Skeletal muscle cell (primary cell): ENCODE measurements at places on chromosomes 6 and 20.
A peak's percentile ranks its signal among the peaks of the same experiment; 100 is the strongest.

DNA sequence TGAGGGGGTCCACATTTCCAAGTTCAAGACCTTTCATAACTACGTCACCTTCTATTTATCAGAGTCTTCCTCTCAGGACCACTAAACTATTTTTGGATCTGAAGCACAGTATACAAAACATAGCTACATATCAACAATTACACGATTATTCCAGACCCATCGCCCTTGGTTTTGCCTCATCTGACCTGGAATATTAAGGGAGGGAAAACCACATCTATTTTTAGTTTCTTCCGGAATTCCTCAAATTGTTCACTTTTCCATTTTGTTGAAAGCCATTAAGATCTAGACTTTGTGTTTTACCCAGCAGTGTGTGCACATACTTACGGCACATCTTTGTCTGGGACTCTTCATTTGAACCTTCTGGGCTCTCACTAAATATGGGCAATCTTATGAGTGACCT is 12.0 kb upstream of the ADGRF5 start:
- DNase-seq: no peak

DNA sequence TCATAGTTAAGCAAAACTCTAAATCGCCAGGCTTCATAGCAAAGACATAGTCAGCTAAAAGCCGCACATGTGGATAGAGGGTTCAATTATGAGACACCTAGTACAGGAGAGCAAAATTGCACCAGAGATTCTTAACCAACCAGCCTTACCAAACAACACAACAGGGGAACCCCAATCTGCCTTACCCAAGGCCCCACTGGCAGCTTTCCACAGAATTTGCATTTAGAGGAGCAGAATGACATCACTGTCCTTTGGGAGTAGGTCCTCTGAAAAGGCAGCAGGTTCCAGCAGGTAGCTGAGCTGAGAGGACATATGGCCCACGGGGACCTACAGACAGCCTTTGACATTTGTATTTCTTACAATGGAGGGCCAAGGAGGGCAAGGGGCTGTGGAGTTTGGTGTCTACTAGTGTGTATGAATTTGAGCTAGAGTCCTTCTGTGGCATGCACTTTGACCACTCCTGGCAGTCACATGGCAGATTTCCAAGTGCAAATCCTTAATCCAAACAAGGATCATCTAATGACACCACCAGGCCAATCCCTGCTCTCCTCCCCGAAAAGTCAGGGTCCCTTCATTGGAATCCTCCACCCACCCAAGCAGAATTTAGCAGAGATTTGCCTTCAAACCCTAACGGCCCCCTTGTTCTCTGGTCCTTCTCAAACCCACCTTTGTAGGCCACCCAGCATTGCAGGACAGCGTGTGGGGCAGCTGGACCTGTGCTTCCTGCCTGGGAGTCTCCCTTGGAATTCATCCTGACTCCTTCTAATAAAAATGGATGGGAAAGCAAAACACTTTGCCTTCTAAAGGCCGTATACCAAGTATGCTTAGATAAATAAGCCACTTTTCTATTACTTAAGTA is 171.2 kb upstream of the SUPT3H start:
- no peak for DNase-seq

GRCh38 chr20:50397058-50397457 is 113.1 kb upstream of the PTPN1 start:
- DNase-seq: no peak

- DNase-seq: no peak
Observed at GRCh38 chr6:53995935-53996334, 115.3 kb upstream of the MLIP start.

DNA sequence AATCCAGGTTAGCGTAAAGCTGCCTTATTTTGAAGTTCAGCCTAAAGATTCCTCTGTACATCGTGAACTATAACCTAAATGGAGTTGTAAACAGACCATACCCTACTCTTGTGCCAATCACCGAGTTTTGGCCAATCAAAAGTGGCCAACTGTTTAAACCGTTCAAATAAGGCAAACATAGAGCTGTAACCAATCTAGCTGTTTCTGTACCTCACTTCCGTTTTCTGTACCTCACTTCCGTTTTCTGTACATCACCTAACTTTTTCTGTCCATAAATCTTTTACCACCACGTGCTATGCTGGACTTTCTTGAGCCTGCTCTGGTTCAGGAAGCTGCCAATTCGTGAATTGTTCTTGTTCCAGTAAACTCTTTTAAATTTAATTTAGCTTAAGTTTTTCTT is 39.7 kb downstream of the LBP start:
- DNase-seq: no peak

GRCh38 chr6:95545686-95546085 is 31.6 kb upstream of the MANEA start:
- DNase-seq: no peak

- no peak for DNase-seq
Observed at GRCh38 chr6:147689398-147689797, 180.9 kb downstream of the SAMD5 start.

- no peak for DNase-seq
Observed at GRCh38 chr6:80148220-80148619, 41.7 kb downstream of the BCKDHB start.

DNA sequence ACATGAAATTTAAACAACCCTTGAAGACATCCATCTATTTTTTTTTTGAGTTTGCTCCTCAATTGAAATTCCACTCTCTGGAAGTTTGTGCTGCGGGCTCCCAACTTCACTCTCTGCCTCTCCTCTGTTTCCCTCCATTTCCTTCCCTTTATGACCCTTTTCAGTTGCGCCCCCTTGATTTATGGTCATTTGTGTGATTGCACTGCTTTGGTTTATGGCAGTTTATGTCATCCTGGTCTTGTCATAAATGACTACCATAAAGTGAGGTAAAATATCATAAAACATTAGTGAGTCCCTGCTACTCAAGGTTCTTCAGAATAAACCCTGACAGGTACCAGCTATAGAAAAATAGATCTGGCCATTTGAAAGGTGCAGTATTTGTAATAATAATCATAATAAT is 348.3 kb upstream of the ZFP64 start:
- no peak for DNase-seq

DNA sequence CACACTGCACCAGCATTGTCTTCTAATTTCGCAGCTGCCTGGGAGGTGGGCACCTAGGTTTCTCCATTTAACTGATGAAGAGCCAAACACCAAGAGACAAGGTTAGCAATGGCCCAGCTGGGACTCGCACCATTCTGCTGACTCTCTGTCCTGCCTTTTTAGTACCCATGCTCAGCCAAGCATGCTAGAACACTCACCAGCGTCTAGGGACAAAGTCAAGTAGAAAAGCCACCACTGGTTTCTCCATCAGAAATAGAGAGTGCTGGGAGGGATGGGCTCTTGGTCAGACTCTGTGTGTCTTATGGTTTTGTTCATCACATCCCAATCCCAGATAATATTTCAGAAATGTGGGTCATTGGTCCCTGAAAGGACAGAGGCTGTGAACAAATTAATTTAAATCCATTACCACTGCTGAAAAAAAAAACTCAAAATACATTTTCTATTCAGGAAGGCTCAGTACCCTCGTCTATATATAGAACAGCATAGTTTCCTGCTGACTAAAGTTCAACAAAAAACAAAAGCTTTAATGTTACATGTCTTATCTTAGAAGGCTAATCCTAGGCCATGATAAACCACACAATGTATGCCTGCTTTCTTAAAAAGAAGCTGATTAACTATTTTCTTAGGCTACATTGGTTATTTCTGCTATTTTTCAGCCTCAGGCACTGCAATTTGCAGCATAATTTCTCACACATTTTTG is 111.0 kb downstream of the TBC1D7 start:
- DNase-seq: peak; percentile 2

DNA sequence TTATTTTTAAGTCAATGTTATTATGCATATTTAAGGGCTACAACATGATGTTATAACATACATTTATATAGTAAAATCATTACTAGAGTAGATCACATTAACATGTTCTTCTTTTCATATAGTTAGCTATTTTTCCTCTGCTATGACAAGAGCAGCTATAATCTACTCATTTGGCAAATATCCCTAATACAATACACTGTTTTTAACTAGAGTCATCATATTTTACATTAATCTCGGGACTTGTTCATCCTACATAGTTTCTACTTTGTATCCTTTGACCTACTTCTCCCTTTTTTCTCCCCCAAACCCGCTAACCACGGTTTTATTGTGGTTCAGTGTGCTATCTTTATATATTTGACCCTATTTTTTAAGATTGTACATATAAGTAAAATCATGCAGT is 249.0 kb downstream of the EPM2A start:
- no peak for DNase-seq

GRCh38 chr6:12890171-12890790 is 173.7 kb downstream of the PHACTR1 start:
- no peak for DNase-seq

GRCh38 chr6:4322846-4323309 is 187.5 kb upstream of the ECI2 start:
- DNase-seq: peak; percentile 58

DNA sequence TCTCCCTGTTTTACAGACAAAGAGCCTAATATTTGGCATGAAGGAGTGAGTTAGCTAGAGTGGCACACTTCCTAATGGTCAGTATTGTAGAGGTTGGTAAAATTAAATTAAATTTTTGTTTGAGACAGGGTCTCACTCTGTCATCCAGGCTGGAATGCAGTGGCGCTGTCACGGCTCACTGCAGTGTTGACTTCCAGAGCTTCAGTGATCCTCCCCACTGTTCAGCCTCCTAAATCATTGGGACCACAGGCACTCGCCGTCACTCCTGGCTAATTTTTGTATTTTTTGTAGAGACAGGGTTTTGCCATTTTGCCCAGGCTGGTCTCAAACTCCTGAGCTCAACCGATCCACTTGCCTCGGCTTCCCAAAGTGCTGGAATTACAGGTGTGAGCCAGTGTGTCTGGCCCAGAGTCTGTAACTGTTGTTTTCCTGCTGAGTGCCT is 70.9 kb downstream of the SCAND1 start:
- DNase-seq: no peak

GRCh38 chr20:58546416-58546711 is 31.2 kb upstream of the APCDD1L start:
- no peak for DNase-seq

DNA sequence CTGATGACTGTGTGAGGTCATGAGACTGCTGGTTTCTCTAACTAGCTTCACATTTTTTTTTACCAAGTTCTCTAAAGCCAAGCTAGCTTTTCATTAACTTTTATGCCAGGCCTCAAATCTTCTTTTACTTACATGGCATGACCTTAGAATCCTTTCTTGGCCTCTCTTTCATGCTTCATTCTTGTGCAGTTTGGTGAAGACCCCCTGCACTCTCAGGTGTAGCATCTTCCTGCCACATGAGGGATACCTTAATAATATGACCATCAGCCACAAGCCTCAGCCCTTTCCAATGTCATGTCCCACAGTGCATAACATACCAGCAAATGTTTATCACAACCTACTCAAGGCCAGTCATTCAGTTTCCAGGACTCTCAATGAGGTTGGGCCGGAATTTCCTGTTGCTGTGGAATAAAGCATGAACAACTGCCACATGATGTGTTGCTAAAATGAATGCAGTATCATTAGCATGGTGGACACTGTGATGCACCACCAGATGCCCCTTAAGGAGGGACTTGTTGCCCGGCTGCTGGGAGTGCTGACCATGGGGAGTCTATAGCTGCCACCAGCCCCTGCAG is 72.2 kb downstream of the RIN2 start:
- no peak for DNase-seq

- DNase-seq: no peak
Observed at GRCh38 chr6:45477790-45478189, 100.1 kb upstream of the SUPT3H start.

GRCh38 chr6:148349466-148349865 is 6.8 kb downstream of the SASH1 start:
- DNase-seq: no peak

DNA sequence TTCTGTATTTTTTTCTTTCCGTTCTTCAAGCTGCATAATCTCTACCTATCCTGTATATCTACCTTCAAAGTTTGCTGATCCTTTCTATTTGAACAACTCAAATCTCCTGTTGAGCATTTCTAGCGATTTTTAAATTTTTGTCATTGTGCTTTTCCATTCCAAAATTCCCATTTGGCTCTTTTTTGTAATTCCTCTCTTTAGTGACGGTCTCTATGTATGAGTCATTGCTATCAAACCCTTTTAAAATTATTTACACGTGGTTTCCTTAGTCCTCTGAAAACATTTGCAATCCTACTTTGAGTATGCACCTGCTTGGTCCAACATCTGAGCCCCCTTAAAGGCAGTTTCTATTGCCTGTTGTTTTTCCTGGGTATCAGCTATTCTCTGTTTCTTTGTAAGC is 100.5 kb upstream of the FOXC1 start:
- DNase-seq: no peak

DNA sequence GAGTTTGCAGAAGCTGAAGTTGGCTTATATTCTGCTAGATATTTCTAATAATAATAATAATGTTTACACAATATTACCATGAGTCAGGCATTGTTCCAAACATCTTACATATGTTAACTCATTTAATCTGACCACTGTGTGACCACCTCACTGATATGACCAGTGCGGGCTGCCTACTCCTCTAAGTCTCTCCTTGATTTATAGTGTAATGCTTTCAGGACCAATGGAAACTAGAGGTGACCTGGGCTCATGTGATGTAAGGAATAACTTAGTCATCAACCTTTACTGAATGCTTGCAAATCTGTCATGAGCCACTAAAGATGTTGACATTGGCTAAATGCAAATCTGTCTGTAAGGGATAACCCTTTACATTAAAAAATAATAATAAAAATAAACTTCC is 51.1 kb upstream of the GPR6 start:
- DNase-seq: no peak

GRCh38 chr20:21519136-21519584 is 5.3 kb upstream of the NKX2-2 start:
- DNase-seq: no peak

GRCh38 chr20:18589941-18590674 is 2.3 kb downstream of the DTD1 start:
- DNase-seq: no peak

DNA sequence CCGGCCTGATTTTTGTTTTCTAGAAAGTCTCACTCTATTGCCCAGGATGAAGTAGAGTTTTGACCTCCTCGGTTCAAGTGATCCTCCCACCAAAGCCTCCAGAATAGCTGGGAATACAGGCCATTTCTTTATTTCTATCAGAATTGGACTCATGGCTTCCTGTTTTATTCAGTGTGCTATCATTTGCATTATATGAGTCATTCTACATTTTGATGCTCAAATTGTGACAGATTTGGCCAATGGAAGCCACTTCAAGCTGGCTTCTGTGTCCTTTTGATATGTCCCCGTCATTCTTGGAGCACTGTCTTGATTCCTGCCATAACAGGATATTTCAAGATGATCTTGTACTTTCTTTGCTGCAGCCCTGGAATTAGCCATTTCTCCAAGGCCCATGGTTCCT is 75.1 kb downstream of the CNBD2 start:
- DNase-seq: no peak

- DNase-seq: no peak
Observed at GRCh38 chr6:37429352-37429750, 3.7 kb upstream of the CMTR1 start.
